ENCODE measurements at places on chromosomes 6 and 20. TPM values are rescaled to one million over a fixed set of nuclear protein-coding genes. Genes with fewer than 3 reads are reported as not detected.

GRCh38 chr6:81997090-81997926, 244.8 kb upstream of the TENT5A start:
- H3K27me3 ChIP-seq, result no peaks in the 10 kb centered on the region
- H3K4me3 ChIP-seq, result no peak overlapping the region
- DNase-seq, result peak; percentile 57
- H3K27ac ChIP-seq, result no peak overlapping the region

- H3K36me3 ChIP-seq, result no peaks in the 10 kb centered on the region
- DNase-seq, result no peak
- H3K27me3 ChIP-seq, result no peaks in the 10 kb centered on the region
- no peak overlapping the region for H3K27ac ChIP-seq
- no peak overlapping the region for H3K4me3 ChIP-seq
These were observed 224.8 kb downstream of the GJA1 start for GRCh38 chr6:121660277-121660676.

GRCh38 chr6:122734529-122735395, 44.8 kb upstream of the FABP7 start:
- no peak overlapping the region for H3K27ac ChIP-seq
- H3K36me3 ChIP-seq, result no peaks in the 10 kb centered on the region
- no peak overlapping the region for H3K4me3 ChIP-seq
- H3K4me1 ChIP-seq, result no peaks in the 10 kb centered on the region

Gene SCRT2
- not detected for total RNA-seq

DNA sequence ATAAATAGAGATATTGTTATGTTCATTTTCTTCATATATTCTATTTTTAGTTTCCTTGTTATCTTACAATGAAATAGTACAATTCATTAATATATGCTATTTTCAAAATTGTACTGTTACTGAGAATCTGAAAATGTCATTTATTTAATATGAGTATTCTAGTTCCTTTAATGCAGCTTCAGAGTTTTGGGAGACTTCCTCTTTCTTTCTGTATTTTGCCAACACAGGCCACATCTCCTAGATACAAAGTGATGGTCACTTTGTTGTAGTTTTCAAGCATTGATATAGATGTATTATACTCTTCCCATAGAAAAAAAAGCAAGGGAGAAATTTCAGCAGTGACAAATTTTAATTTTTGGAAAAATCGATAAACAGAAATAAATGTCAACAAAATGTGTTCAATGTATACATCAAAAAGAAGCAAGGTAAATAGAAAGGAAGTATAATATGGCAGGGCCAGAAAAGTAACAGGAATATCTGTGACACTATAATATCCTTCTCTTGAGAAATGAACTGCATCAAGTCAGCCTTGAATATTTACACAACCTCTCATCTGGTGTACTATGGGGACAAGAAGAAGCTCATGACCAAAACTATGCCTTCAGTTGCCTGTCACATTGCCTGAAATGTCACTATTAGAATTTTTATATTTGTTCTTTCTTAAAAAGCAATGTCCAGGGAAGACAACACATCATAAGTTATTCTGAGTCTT, 396.0 kb downstream of the TBC1D32 start:
- no peak overlapping the region for H3K27ac ChIP-seq
- H3K27me3 ChIP-seq, result no peaks in the 10 kb centered on the region
- no peak for DNase-seq

- H3K27ac ChIP-seq, result no peak overlapping the region
- no peaks in the 10 kb centered on the region for H3K4me1 ChIP-seq
- no peak for DNase-seq
- H3K36me3 ChIP-seq, result no peaks in the 10 kb centered on the region
These were observed 132.5 kb downstream of the FAXC start for GRCh38 chr6:99216959-99217358.

DNA sequence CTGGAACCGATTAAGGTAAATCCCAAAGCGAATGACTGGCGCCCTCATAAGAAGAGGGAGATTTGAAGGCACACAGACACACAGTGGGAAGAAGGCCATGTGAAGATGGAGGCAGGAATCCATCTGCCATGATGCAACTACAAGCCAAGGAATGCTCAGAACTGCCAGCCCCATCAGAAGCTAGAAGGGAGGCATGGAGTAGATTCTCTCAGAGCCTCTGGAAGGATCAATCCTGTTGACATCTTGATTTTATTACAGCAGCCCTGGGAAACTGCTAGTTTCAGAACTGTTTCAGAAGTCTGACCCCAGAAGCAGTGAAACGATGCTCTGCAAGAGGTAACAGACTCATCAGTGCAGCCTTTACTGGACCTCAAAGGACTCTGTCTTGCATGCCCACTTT, 103.5 kb upstream of the GPR6 start:
- DNase-seq, result no peak
- H3K4me3 ChIP-seq, result no peak overlapping the region
- no peak overlapping the region for H3K27ac ChIP-seq
- H3K36me3 ChIP-seq, result no peaks in the 10 kb centered on the region
- no peaks in the 10 kb centered on the region for H3K4me1 ChIP-seq

DNA sequence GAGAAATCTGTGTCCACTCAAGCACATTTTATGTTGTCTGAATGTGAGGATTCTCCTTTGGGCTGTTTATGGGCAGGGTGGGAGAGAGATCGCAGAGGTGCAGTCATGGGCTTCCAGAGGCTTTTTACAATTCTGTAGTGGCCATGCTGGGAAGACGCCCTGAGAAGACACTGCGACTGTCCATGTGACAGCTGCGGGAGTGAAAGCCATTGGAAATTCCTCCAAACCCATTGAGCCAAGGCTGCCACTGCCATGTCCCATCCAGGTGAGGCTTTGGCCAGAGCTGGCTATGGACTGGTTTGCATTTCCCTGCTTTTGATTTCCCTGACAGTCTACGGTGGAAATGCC, 216.9 kb upstream of the ECI2 start:
- H3K27ac ChIP-seq, result no peak overlapping the region
- no peak for DNase-seq
- H3K36me3 ChIP-seq, result no peaks in the 10 kb centered on the region
- no peaks in the 10 kb centered on the region for H3K27me3 ChIP-seq

Gene ARG1
- not detected for total RNA-seq

DNA sequence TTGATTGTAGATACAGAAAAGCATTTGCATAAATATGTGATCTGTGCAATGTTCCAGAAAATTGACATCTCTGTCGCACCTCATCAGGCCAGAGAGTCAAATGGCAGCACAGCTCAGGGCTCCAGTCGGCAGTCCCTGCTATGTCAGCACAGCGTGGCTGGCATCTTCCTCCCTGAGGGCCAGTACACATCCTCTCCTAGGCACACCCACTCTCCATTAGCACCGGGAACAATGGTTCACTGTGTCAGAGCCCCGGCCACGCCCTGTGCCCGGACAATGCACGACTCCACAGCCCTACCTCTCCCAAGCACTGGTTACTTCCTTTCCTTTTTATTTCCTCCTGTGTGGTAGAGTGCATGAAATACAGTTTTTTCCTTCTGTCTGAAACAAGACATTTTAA, 114.9 kb downstream of the FOXC1 start:
- DNase-seq, result no peak
- H3K4me1 ChIP-seq, result no peaks in the 10 kb centered on the region
- H3K4me3 ChIP-seq, result no peak overlapping the region
- no peak overlapping the region for H3K27ac ChIP-seq

DNA sequence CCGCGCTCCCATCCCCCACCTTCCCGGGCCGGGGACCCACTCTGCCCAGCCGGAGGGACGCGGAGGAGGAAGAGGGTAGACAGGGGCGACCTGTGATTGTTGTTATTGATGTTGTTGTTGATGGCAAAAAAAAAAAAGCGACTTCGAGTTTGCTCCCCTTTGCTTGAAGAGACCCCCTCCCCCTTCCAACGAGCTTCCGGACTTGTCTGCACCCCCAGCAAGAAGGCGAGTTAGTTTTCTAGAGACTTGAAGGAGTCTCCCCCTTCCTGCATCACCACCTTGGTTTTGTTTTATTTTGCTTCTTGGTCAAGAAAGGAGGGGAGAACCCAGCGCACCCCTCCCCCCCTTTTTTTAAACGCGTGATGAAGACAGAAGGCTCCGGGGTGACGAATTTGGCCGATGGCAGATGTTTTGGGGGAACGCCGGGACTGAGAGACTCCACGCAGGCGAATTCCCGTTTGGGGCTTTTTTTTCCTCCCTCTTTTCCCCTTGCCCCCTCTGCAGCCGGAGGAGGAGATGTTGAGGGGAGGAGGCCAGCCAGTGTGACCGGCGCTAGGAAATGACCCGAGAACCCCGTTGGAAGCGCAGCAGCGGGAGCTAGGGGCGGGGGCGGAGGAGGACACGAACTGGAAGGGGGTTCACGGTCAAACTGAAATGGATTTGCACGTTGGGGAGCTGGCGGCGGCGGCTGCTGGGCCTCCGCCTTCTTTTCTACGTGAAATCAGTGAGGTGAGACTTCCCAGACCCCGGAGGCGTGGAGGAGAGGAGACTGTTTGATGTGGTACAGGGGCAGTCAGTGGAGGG, 2.8 kb downstream of the SOX4 start:
- DNase-seq, result no peak
- H3K27ac ChIP-seq, result peak overlapping the region; percentile 89
- 0 out of 2 replicates have a peak, but pooled peaks cover 5% of the 10 kb centered on the region for H3K4me1 ChIP-seq
- H3K27me3 ChIP-seq, result no peaks in the 10 kb centered on the region
- no peaks in the 10 kb centered on the region for H3K36me3 ChIP-seq
- peak overlapping the region; percentile 88 for H3K4me3 ChIP-seq

DNA sequence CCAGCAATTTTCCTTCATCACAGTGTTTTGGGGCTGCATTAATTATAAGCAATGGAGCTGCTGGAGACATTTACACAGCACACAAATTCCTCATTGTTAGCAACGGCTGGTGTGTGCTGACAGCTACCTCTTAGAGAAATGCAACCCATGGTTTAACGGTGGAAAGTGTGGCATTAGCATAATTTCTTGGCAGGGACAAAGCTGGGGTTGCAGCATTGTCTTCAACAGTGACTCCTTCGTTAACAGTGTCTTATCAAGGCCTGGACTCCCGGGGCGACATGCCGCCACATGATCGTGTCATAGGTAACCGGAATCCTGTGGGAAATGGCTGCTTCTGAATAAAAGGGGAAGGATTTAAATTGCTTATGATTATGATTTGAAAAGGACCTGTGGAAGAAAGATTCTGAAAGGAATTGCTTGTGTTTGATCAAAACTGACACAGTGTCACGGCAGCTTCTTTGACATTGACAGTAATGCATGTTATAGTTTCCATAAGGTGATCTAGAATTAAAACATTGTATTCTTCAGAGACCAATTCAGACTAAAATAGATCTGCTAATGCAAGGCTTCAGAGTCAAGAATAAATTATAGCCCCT, 128.0 kb downstream of the UST start:
- no peaks in the 10 kb centered on the region for H3K36me3 ChIP-seq
- no peaks in the 10 kb centered on the region for H3K4me1 ChIP-seq
- H3K27ac ChIP-seq, result no peak overlapping the region
- no peak overlapping the region for H3K4me3 ChIP-seq

DNA sequence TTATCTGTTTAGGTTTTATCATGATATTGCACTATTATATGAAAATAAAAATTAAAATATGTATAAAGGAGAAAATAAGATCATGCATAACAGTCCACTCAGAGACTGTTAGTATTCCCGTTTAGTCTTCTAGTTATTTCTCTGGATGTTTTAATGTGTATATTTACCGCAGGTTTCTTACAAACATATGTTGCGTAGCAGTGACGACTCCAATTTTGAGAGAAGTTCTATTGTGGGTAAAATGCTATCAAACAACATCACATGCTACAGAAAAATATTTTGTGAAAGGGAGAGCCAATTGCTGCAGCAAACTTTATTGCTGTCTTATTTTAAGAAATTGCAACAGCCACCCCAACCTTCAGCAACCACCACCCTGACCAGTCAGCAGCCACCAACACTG, 72.4 kb upstream of the NXT1 start:
- no peak for DNase-seq
- no peaks in the 10 kb centered on the region for H3K4me1 ChIP-seq
- H3K27ac ChIP-seq, result no peak overlapping the region
- H3K27me3 ChIP-seq, result no peaks in the 10 kb centered on the region

DNA sequence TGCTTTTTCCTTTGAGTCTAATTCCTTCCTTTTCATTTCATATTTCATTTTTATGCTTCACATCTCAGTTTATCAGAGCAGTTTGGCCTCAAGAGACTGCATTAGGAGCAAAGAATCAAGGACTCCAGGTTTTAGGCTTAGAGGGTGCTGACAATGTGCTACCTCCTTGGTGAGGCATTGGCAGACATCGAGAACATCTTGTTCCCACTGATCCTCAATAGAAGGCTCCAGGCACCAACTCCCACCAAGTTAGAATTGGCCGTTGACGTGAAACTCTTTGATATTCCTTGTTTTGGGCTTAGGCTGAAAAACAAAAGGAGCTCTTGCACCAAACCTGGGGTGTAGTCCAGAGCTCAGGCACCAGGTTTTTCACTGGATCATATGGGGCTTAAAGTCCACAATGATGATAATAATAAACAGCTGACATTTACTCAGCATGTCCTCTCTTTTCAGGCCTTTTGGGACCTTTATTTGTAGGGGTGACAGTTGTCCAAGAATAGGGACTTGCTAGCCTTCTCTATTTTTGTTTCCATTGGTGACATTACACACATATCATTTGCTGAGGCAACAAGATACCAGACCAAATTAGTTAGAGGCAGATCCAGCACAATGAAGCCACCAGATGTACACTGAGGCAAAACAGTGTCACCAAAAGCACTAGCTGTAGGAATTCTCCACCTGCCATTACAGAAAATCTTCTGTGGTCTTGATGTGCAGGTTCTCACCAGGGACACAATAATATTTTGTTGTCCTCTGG, 81.0 kb upstream of the ENPP5 start:
- H3K27ac ChIP-seq, result no peak overlapping the region
- no peaks in the 10 kb centered on the region for H3K27me3 ChIP-seq
- H3K4me1 ChIP-seq, result no peaks in the 10 kb centered on the region
- no peak for DNase-seq
- no peak overlapping the region for H3K4me3 ChIP-seq

GRCh38 chr6:85561750-85562357, 31.8 kb downstream of the SNX14 start:
- no peak overlapping the region for H3K27ac ChIP-seq
- H3K27me3 ChIP-seq, result no peaks in the 10 kb centered on the region
- no peaks in the 10 kb centered on the region for H3K36me3 ChIP-seq
- no peak overlapping the region for H3K4me3 ChIP-seq
- H3K4me1 ChIP-seq, result no peaks in the 10 kb centered on the region

Gene TMEM14C
- 75.1 TPM for total RNA-seq

- DNase-seq, result no peak
- H3K4me1 ChIP-seq, result no peaks in the 10 kb centered on the region
- no peak overlapping the region for H3K4me3 ChIP-seq
- no peaks in the 10 kb centered on the region for H3K27me3 ChIP-seq
These were observed 92.7 kb upstream of the DTNBP1 start for GRCh38 chr6:15755526-15755925.

DNA sequence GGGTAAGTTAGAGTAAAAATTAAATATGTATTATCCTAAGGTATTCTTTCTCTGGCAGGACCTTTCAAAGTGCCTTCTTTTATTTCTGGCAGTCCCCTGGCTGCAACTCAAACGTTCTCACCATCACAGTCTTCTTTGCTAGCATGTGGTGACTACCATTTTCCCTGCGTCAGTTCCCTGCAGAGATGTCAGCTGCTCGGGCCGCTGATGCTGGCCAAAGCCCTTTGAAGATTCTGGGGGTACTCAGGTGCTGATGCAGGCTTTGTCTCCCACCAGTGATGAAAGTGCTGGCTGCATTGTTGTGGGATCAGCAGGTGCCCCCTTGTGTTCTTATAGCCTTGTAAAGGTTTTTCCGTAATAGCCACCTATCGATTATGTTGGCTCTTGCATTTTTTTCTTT, 140.1 kb downstream of the BTBD3 start:
- DNase-seq, result no peak
- no peaks in the 10 kb centered on the region for H3K4me1 ChIP-seq
- no peaks in the 10 kb centered on the region for H3K36me3 ChIP-seq

Gene NKAIN2
- total RNA-seq, result not detected

Measured in GM12878 (cell line).